MM.1S (cell line): ENCODE measurements at places on chromosomes 4 and X.
A peak's percentile ranks its signal among the peaks of the same experiment; 100 is the strongest.

DNA sequence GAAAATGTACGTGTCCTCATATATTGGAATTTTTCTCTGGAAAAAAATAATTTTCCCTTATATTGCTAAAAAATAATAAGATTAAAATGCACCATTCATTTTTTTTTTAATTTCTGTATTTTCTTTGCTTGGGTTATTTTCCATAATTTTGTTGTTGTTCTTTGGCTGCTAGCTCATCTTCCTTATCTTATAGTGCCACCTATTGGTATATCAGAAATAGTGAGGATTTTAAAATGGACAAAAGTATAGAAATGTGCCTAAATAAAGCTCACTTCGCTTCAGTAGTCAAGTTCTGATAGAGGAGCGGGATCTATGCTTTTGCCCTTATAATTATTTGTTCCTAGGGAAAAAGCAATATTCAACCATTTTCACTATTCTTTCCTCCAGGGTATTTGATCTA lies 134.8 kb downstream of the NAP1L3 start:
- DNase-seq, result peak; percentile 25

GRCh38 chr4:177301126-177301639 lies 8.5 kb upstream of the NEIL3 start:
- no peak for DNase-seq

- DNase-seq, result no peak
Measured at GRCh38 chr4:37865450-37865849, 25.4 kb upstream of the TBC1D1 start.

DNA sequence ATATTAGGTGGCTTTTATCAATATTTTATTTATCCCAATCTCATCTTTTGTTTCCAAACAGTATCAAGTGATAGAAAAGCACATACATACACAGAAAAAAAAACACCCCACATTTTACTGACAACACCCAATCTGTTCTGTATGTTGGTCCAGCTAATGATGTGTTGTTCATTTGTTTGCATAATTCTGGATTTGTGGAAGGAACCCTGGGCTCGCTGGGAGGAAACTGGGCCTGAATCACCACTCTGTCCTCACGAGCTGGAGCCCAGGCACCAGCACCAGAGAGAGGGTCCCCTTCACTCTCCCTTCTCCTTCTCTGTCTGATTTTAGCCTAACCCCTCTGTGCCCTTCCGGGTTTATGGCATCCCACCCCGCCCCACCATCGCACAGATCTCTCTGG lies 79.8 kb downstream of the PSAPL1 start:
- no peak for DNase-seq

DNA sequence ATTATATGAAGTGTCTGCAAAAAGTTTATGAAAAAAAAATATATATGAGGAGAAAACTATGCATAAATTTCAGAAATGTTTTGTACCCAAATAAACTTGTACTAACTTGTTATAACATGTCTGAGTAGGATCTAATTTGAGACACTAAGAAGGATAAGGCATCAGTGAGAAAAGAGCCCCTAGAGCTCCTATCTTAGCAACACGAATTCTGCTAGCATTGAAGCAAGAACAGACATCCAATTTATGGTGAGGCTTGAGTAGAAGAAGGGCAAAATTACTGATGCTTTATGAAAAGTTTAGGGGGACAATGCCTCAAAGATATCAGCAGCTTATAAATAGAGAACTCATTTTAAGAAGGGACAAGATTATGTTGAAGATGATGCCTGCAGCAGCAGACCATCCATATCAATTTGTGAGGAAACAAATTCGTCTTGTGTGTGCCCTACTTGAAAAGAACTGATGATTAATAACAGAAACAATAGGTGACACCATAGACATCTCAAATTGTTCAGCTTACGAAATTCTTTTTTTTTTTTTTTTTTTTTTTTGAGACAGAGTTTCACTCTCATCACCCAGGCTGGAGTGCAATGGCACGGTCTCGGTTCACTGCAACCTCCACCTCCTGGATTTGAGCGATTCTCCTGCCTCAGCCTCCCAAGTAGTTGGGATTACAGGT lies 35.7 kb upstream of the ADAM29 start:
- no peak for DNase-seq

DNA sequence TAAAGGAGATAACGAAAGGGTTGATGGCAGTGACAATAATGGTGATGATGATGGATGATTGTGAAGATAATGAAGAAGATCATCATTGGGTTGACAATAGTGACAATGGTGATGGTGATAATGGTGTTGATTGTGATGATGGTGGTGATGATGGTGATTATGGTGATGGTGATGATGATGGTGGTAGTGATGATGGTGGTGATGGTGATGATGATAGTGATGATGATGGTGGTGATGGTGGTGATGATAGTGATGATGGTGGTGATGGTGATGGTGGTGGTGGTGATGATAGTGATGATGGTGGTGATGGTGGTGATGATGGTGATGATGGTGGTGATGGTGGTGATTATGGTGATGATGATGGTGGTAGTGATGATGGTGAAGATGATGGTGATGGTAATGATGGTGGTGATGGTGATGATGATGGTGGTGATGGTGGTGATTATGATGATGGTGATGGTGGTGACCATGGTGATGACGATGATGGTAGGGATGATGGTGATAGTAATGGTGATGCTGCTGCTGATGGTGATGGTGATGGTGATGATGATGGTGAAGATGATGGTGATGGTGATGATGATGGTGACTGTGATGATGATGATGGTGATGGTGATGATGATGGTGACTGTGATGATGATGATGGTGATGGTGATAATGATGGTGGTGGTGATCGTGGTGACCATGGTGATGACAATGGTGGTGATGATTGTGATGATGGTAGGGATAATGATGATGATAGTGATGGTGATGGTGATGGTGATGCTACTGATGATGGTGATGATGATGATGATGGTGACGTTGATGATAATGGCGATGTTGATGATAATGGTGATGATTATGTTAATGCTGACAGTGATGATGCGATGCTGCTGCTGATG lies 61.6 kb upstream of the NKX1-1 start:
- DNase-seq, result no peak
